PC-3 (cell line): ENCODE measurements at places on chromosomes 1 and 21. TPM values are rescaled to one million over a fixed set of nuclear protein-coding genes. Genes with fewer than 3 reads are reported as not detected.

The GPR25 gene
- total RNA-seq = not detected in 2 replicates

The CYP4B1 gene
- total RNA-seq = not detected in 2 replicates

The LZIC gene
- 27.2 and 32.5 TPM in 2 replicates for total RNA-seq

The KCND3 gene
- not detected in 2 replicates for total RNA-seq

The CD1E gene
- not detected in 2 replicates for total RNA-seq

The SLC25A34 gene
- total RNA-seq = 0.44 and 2.6 TPM in 2 replicates

The AK4 gene
- total RNA-seq = 70.4 and 98.9 TPM in 2 replicates

The PAPPA2 gene
- total RNA-seq = not detected in 2 replicates

The ZNF684 gene
- total RNA-seq = 2.1 and 6.0 TPM in 2 replicates

The FMO5 gene
- total RNA-seq = 2.8 and 3.2 TPM in 2 replicates

The PRDM16 gene
- total RNA-seq = 0.04 and 0.17 TPM in 2 replicates

The LIN9 gene
- 21.9 and 25.3 TPM in 2 replicates for total RNA-seq

The LRRC38 gene
- total RNA-seq = 2.6 and 4.8 TPM in 2 replicates

The FMN2 gene
- total RNA-seq = 4.6 and 8.3 TPM in 2 replicates

The RGS8 gene
- total RNA-seq = not detected in 2 replicates

The DIO1 gene
- not detected in 2 replicates for total RNA-seq

The NBPF4 gene
- total RNA-seq = 0.07 TPM in 1 of 2 replicates, not detected in the other

The SERTAD4 gene
- 2.6 and 4.5 TPM in 2 replicates for total RNA-seq

The PIGP gene
- 17.1 and 20.1 TPM in 2 replicates for total RNA-seq

The DNAI4 gene
- total RNA-seq = 0.46 and 1.6 TPM in 2 replicates

The MACF1 gene
- 103 and 146 TPM in 2 replicates for total RNA-seq

The HEYL gene
- total RNA-seq = 0.12 TPM in 1 of 2 replicates, not detected in the other

The B3GALT2 gene
- total RNA-seq = not detected in 2 replicates

The FNDC10 gene
- 7.9 and 8.8 TPM in 2 replicates for total RNA-seq

The TGFB2 gene
- 38.7 and 50.3 TPM in 2 replicates for total RNA-seq

The BNIPL gene
- total RNA-seq = 0.51 and 2.4 TPM in 2 replicates

The TINAGL1 gene
- 176 and 217 TPM in 2 replicates for total RNA-seq

The FYB2 gene
- total RNA-seq = not detected in 2 replicates

The TAF1A gene
- 27.9 and 29.4 TPM in 2 replicates for total RNA-seq

The OLFML3 gene
- 7.0 TPM in 2 replicates for total RNA-seq

The SLAMF7 gene
- 0.15 and 0.46 TPM in 2 replicates for total RNA-seq

The CD160 gene
- total RNA-seq = not detected in 2 replicates

The NOTCH2NLA gene
- total RNA-seq = 69.6 and 93.9 TPM in 2 replicates

The INSRR gene
- not detected in 2 replicates for total RNA-seq

The SDE2 gene
- total RNA-seq = 26.1 and 30.2 TPM in 2 replicates

The FAM177B gene
- total RNA-seq = not detected in 2 replicates

The NTMT2 gene
- not detected in 2 replicates for total RNA-seq

The TSPEAR gene
- total RNA-seq = 2.1 and 3.2 TPM in 2 replicates

The TRNP1 gene
- total RNA-seq = 108 and 109 TPM in 2 replicates

The ID3 gene
- total RNA-seq = 77.7 and 92.5 TPM in 2 replicates

The ARHGAP29 gene
- total RNA-seq = 161 and 166 TPM in 2 replicates

The VANGL2 gene
- 0.06 and 0.44 TPM in 2 replicates for total RNA-seq

The ILDR2 gene
- total RNA-seq = under 0.01 TPM in 1 of 2 replicates, not detected in the other

The PDE4B gene
- total RNA-seq = 1.4 and 1.7 TPM in 2 replicates
